Skin of body (tissue), 3 donors: ENCODE measurements at places on chromosomes 2 and 18. TPM values are rescaled to one million over a fixed set of nuclear protein-coding genes. Genes with fewer than 3 reads are reported as not detected.

DNA sequence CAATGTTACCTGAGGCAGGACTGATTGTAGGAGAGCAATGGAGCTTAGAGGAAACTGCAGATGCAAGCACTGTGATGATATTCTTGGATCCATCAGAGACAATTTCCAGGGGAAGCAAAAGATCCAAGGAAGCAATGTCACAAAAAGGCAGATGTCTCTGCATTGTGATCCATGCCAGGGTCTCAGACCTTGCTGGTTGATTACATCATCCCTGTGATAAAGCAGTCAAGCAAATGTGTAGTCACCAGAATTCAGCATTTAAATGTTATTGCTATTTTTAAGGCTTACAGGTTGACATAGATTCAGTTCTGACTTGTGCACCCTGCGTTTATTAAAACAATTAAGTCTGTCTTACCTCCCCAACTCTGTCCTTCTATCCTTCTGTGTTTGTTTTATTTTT lies 56.8 kb upstream of the CCDC85A start:
- DNase-seq: no peak

KIDINS220 gene
- 111 TPM for total RNA-seq

DNA sequence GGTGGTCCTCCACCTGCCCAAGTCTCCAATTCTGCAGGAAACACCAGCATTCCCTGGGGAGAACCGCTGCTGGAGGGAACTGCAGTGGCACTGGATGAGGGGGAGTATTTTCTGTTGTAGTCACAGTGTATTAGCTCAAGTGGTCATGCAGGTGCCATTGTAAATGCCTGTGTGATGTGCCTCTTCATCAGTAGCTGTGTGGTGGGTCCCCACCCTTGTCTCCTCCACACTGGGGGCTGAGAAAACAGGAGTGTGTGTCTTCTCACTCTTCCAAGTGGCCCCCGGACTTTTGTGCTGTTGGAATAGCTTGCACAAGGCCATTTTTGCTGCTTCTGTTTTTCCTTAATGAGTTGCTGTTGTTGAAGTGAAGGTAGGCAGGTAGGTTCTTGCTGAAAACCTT lies 8.7 kb downstream of the NCK2 start:
- no peak for DNase-seq

DNA sequence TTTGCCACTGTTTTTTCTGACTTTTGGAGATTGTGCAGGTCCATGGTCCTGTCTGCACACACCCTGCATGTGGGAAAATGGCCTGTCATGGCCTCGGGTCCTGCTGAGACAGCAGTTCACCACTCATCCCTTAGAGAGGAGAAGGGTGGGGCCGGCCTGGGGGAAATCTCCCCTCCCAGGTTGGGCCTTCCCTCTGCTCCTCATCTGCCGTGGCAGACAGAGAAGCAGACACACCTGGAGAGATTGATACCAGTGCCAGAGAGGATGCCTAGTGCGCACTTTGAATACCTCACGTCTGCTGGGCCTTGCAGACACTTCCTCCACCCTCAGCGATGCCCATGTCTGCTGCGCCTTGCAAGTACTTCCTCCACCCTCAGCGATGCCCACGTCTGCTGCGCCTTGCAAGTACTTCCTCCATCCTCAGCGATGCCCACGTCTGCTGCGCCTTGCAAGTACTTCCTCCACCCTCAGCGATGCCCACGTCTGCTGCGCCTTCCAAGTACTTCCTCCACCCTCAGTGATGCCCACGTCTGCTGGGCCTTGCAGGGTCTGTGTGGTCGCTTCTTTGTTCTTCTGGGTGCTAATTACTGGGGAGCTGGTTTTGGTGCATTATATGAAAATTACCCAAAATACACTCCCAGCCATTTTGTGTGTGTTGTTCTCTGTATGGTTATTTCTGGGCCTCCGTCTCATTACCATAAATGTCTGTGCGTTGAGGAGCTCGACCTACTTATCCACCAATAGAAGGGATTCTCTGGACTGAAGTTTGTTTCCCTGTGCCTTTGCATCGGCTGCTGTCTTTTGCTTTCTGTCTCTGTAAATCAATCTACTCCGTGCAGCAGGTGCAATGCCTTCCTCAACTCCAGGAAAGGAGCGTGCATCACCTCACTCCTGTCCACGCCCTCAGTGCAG lies 186.9 kb upstream of the PXDN start:
- DNase-seq: no peak

DNA sequence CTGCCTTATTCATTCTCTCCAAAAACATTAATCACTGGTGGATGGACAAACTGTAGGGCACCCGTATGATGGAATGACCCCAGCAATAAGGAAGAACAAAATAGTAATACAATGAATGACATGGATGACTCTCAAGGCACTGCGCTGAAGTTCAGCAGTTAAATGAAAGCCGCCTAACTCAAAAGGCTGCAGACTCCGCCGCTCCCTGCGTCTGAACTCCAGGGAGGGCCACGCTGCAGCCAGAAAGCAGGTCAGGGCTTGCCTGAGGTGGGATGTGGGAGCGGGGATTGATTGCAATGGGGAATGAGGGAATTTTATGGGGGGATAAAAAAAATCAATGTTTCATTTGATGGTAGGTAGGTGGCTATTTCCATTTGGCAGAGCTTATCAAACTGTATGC lies 86.5 kb upstream of the LAPTM4A start:
- no peak for DNase-seq

DNA sequence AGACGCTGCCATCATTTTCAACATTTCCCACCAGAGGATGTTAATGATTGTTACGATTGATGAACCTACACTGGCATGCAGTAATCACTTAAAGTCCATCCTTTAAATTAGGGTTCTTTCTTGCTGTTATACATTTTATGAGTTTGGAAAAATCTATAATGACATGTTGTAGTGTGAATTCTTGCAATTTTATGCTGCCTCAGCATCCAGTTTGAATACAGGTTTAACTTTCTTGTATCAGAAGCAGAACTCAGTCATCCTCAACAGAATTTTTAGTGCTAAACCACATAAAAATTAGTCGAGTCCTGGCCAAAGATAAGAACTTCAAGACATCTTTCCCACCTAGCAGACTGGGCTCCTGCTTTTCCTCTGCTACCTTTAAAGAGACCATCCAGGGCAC lies 303.3 kb downstream of the NUP35 start:
- DNase-seq: no peak

- no peak for DNase-seq
These were observed 304.7 kb upstream of the TMEFF2 start for GRCh38 chr2:192499476-192499875.

GRCh38 chr2:147630585-147630984 lies 214.2 kb upstream of the ACVR2A start:
- DNase-seq: no peak

PARD3B gene
- 21.7 TPM for total RNA-seq

- DNase-seq: no peak
These were observed 16.3 kb downstream of the POLR2D start for GRCh38 chr2:127841466-127842178.

NYAP2 gene
- 0.30 TPM for total RNA-seq

DNA sequence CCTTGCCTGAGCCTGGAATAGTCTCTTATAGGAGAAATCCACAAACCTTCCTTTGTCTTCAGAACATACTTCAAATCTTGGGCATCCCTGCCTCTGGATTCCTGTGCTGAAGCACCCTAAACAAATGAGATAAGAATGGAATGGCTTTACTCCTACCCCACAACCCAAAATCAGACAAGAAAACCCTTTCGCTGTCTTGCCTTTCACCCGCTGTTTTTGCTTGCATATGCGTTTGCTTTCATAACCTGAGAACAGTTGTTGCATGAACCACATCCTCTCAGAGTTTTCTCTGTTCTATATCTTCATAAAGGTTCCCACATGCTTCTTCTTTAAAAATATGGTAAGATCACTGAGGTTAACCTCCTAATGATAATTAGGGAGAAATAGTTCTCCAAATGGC lies 132.1 kb upstream of the MAP3K20 start:
- no peak for DNase-seq

- no peak for DNase-seq
These were observed 41.3 kb downstream of the CFAP36 start for GRCh38 chr2:55560855-55561254.
